ENCODE measurements at places on chromosomes 1 and 21.

- no peak for DNase-seq
These were observed 89.1 kb downstream of the RWDD3 start for GRCh38 chr1:95323123-95323522.

- no peak for DNase-seq
These were observed 103.5 kb upstream of the ZBTB40 start for GRCh38 chr1:22347854-22348760.

DNA sequence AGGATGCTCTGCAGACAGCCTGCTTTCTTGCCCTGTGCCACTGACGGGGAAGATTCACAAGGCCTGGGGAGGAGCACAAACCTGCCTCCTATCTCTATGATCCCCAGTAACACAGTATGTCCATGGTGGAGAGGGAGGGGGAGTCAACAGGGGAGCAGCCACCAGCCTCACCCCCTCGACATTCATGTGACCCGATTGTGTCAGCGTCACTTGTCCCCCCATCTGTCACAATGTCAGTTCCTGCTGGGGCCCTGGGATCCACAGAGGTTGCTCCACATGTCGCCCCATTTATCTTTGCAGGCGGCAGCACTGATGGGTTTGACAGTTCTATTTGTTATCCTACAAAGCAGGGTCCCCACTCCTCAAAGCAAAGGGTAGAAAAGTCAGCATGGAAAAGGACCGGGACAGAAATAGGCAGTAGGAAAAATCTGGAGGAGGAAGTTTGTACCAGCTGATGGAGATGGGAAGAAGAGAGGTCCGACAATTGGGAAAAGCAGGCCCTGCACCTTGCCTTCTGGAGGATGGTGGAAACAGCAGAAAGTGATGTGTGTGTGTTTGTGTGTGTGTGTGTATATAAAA, 130.9 kb downstream of the SEC16B start:
- DNase-seq, result no peak

- DNase-seq, result no peak
These were observed 81.0 kb downstream of the FBXO2 start for GRCh38 chr1:11573116-11573692.

DNA sequence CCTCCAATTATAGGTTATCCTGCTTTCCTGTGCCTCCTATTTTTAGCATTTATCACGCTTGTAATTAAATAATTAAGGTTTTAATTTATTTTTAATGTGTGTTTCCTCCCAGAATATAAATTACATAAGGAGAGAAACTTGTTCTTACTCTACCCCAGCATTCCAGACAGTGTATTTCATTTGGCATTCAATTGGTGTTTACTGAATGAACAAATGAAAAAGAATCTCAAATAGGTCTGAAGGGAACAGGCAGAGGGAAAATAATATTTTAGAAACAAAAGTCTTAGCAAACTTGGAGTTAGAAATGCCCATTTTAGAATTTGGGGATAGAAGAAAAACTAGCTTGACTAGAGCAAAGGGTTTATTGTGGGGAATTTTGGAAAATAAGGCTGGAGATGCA, 9.9 kb upstream of the RSRP1 start:
- DNase-seq, result no peak

DNA sequence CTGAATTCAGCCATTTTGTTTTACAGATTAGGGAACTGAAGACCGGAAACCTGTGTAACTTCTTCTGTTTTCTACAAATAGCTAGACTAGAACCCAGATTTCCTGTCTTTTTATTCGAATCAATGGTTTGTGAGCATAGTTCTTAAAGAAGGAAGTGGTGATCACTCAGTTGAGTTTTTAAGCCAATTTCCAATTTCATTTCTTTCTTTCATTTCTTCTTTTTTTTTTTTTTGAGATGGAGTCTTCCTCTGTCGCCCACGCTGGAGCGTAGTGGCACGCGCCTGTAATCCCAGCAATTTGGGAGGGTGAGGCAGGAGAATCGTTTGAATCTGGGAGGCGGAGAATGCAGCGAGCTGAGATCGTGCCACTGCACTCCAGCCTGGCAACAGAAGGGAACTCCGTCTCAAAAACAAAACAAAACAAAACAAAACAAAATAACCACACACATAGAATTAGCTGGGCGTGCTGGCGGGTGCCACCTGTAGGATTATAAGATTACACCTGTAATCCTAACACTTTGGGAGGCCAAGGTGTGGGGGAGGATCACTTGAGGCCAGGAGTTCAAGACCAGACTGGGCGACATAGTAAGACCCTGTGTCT, 3.0 kb upstream of the MDM4 start:
- DNase-seq, result no peak

GRCh38 chr1:209160230-209160629, 423.3 kb upstream of the CAMK1G start:
- DNase-seq, result no peak

DNA sequence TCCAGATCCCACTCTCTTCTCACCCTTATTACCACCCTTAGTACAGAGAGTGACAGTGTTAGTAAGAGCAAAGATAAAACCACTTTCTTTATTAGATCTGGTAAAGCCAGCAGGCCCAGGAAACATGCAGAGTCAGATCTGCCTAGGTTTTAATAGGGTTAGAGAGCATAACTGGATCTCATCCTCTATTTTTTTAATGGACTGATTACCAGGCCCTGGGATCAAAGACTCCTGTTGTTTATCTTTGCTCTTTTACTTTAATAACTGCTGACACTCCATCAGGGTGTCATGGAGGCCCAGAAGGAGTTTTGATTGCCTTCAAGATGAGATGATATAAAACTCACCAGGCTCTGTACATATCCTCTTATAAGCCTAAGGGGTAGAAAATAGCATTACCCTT, 45.3 kb upstream of the RGS5 start:
- no peak for DNase-seq

All from NCI-H526 treated with DMSO at 0.1 percent for 48 hours (cell line).